ENCODE measurements at places on chromosomes 6 and 20.
A peak's percentile ranks its signal among the peaks of the same experiment; 100 is the strongest.

DNA sequence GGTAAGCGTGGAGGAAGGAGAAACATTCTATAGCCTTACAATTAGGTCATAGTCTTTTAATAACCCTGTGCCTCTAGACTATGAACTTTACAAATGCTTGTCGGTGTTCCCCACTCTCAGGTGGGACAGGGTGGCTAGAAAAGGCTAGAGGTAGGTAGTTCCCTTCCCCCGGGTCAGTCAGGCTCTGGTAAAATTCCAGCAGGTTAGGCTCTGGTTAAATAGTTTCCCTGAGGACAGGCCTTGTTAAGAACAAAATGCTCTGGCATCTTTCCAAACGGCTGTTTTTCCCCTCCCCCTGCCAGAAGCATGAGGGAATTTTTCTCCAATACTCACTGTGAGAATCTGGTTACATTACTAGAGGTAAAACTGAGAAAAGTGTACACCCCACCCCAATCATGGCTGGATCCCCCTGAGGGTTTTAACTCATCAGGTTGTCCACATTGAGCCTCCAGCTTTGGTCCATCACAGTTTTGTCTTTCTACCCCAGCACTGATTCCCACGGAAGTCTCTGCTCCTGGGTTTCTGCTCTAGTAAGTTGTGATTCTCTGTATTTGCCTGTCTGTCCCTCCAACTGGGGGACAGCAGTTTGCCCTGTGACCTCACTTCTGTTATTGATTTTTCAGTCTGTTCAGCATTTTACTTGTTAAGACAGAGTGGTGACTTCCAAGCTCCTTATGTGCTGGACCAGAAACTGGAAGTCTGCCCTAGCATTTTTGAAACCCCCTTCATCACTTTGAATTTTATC lies 84.7 kb upstream of the ADGRF1 start:
- DNase-seq: peak; percentile 44

DNA sequence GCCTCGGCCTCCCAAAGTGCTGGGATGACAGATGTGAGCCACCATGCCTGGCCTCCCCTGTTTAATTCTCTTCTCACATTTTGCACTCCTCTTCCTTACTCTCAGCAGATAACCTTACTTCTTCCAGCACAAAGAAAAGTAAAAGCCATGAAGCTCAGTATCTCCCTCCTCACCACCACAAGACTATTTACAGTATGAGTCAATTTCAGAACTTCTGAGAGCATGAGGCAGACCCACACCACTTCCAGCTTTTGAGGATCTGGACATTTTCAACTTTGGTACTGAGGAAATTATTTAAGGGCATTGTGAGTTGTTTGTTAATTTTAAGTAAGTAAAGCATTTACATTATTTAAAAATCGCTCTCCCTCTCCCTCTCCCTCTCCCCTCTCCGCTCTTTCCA lies 8.0 kb upstream of the SNX3 start:
- no peak for DNase-seq

GRCh38 chr20:9220874-9221547 lies 152.1 kb downstream of the PLCB4 start:
- peak; percentile 23 for DNase-seq

DNA sequence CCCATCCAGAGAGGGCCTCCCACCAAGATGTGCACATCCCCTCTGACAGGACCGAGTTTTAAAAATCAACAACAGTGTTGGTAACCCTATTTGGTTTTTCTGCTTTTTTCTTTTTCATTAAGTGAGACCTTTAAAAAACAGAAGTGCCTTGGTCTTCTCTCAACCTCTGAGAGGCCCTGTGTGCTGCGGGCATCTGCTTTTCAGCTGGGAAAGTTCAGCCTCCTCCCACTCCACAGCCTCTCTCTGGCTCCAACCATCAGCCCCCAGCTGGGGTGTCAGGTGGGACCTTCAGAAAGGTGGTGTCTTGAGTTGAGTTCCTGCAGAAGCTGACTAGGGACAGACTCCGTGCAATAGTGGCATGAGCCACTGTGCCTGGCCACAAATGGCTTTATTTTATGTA lies 64.6 kb upstream of the ZMYND8 start:
- no peak for DNase-seq

- DNase-seq: no peak
These were observed 5.2 kb downstream of the FOXO3 start for GRCh38 chr6:108565893-108566292.

DNA sequence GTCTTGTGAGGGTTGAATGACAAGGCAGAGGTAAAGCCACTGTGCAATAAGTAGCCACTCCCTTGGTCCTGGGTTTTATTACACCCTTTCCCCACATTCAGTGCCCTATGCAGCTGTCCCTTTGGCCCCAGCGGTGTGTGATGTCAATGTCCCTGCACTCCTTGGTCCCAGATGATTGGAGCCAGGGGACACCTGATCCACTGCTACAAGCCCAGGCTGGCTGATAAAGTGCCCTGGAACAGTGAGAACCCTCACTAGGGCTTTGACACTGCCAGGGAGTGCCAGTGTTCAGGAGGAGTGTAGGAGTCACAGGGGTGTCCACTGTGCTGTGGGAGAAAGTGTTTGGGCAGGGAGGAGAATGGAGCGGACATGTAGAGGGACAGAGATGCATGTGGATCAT lies 30.4 kb downstream of the GABRR1 start:
- DNase-seq: no peak

DNA sequence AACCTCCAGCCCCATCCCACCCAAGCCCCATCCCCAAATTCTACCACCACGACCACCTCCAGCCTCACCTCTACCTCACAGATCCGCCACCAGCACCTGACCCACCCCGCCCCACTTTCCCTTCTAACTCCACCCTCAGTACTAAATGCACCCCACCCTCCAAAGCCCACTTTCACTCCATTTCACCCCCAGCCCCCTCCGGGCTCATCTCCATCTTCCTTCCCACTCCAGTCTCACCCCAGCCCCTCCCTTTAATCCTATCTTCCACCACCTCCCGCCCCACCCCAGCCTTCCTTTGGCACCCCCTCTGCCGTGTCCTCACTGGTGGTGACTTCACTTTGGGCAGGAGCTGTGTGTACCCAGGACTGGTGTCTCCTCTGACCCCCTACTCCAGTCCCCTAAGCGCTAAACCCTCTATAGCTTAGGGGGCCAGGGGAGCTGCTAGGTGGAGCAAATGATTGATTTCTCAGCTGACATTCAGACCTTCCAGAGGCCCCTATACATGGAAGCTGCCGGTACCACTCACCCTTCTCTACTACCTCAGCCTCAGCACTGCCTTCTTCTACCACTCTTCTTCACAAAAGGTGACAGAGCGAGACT lies 2.8 kb upstream of the NSFL1C start:
- no peak for DNase-seq

GRCh38 chr6:73134588-73134987 lies 90.7 kb downstream of the KHDC1L start:
- DNase-seq: peak; percentile 7

DNA sequence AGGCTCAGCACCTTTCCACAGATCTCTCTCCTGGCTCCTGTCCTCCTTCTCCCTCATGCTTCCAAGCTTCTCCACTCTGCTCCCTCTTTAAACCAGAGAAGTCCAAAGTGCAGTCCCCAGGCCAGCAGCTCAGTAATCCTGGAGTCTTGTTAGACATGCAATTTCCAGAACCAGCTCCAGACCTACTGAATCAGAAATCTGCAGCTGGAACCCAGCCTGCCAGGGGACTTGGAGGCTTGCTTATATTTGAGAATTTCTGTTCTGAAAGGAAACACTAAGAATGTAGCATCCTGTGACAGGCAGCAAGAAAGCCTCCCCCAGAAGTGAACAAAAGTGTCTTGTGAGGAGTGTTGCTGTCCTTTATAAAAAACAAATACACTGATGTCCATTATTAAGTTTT lies 438.1 kb downstream of the BCKDHB start:
- no peak for DNase-seq

DNA sequence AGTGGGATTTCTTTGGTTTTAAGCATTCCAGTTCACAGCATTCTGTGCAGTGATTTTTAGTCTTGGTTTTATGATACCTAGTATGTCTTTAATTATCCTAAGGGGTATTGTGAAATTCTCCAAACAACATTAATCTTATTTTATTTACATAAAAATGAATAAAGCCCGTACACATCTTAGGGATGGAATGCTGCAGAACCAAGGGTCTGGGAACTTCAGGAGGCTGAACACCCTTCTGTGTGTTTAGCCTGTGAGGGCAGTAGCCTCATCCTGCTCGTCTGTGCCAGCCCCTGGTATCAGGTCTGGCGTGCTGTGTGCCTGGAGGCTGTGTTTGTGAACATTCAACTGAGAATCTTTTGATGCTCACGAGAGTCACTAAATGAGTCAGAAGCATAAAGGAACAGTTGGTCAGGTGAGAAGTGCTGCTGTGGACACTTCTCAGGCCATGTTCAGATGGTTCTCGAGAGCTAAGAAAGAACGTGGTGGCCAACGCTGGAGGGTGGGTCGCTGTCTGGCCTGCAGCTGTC lies 25.2 kb upstream of the C20orf204 start:
- no peak for DNase-seq

DNA sequence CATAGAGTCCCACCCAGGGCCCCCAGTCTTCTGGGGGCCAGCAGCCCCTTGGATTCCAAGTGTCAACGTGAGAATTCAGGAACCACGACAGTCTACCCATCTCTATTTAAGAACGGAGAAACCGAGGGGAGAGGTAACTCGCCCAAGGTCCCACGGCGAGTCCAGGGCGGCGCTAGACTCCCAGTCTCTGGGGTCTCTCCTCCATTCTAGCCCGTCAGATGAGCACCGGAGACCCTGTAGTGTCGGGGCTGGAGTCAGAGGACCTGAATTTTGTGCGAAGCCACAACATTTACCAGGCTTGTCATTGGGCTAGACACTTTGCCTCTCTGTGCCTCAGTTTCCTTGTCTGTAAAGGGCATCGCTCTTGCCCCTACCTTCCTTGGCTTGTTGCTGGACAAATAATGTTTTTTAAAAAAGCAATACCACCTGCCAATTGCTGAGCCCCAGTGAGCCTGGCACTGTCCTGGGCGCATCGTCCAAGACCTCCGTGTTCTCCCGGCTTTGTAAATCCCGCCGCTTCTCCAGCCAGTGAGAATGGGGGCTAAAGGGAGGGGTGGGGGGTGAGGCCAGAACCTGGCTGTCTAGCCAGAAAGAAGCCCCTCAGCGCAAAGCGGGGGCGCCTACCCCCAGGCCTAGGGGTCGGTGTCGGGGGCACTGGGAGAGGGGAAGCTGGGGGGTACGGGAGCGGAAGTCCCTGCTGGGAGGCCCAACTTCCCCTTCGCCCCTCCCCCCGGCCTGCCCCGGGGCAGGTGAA lies 91.7 kb downstream of the NCR2 start:
- DNase-seq: no peak

DNA sequence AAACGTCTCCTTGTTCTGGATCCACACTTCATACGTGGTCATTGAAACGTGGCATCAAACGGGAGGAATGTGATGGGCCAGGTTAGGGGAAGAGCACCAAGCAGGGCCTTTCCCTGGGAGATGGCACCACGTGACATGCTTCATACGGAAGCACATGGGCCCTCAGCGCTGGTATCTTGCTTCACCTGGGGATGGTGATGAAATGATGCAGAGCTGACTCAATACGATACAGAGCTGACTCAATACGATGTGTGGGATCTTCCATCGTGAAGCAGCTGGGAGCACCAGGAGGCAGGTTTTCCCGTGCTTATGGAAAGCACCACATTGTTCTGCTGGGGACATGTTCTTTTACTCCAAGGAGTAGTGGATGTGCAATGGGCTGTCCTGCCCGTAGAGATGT lies 22.5 kb upstream of the TAGAP start:
- peak; percentile 7 for DNase-seq

DNA sequence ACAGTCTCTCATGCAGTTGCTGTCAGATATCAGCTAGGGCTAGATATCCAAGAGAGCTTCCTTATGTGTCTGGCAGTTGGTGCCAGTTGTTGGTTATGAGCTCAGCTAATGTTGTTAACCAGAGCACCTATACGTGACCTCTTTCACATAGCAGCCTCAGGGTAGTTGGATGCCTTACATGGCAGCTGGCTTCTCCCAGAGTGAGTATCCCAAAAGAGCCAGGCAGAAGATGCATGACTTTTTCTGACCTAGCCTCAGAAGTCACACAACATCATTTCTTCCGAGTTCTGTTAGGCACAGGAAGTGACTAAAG lies 175.7 kb downstream of the VEGFA start:
- DNase-seq: no peak

DNA sequence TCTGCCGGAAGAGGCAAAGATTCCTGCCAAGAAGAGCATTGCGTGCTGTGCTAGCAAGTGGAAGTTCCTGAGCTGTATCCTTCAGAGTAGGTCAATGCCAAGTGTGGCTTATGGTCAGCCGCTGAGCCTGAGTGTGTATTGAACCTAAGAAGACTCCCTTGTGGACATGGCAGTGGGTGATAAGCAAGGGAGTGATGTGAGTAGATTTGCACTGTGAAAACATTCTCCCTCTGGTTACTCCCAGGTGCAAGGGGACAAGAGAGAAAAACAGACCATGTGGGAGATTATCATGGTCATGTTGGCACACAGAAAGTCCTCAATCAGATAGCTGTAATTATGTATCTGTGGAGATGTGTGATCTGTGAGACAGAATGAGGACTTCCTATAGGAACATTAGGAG lies 6.1 kb upstream of the TMEM74B start:
- no peak for DNase-seq

- no peak for DNase-seq
These were observed 601.2 kb upstream of the ARID1B start for GRCh38 chr6:156175971-156176421.

DNA sequence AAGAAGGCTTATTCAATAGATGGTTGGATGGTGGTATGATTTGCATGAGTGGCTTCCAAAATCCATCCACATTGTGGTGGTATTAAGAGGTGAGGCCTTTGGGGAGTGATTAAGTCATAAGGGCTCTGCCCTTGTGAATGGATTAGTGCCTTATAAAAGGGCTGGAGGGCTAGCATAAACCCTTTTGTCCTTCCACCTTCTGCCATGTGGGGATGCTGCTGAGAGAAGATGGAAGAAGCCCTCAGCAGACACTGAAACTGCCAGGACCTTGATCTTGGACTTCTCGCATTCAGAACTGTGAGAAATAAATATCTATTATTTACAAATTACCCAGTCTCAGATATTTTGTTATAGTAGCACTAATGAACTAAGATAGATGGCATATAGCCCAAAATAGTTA lies 27.8 kb upstream of the SRPK1 start:
- DNase-seq: peak; percentile 32

GRCh38 chr6:147430811-147431210 lies 77.7 kb upstream of the SAMD5 start:
- no peak for DNase-seq

DNA sequence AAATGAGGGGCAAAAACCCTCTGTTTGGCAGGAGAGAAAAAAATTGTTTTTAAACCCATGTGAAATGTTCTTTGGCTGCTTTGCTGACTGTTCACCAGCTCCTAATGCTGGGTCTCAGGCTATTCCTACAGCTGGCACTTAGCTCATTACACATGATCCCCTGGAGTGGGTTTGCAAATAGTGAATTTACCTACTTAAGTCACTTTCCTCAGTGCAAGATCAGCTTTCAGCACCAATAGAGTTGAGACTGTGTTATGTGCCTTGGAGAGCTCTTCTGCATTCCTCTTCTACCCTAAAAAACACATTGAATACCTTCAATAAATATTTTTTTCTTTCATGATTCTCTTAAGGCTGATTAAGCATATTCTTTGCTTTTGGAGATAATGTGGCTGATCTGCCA lies 58.4 kb upstream of the PRDM1 start:
- DNase-seq: no peak
